ENCODE measurements at places on chromosomes 16 and 17.
A peak's percentile ranks its signal among the peaks of the same experiment; 100 is the strongest.

- DNase-seq, result no peak
Measured at GRCh38 chr17:76740329-76741118, 2.6 kb downstream of the MFSD11 start.

- no peak for DNase-seq
Measured at GRCh38 chr17:28468781-28469180, 4.7 kb upstream of the SLC13A2 start.

DNA sequence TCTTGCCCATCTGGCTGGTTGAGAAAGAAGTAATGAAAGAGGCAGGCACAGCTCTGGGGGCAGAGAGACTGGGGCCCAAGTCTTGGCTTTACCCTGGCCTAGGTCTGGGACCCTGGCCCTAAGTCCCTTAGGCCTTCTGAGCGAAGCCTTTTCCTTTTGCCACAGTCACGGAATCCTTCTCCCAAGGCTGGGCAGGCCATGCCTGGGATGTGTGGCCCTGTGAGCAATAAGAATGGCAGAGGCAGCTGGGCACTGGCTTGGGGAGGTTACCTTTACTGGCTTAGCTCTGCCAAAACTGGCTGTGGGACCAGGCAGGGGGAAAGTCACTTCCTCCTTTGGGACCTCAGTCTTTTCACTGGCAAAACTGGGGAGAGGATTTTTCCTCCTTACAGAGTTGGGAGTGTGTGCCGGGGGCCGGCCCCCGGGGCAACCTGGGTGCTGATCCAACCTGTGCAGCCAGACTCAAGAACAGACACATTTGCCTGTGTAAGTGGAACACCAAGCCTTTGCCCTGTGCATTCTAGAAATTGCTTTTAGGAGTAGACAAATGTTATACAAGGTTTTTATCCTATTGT, 12.9 kb downstream of the FOXF1 start:
- DNase-seq, result no peak

DNA sequence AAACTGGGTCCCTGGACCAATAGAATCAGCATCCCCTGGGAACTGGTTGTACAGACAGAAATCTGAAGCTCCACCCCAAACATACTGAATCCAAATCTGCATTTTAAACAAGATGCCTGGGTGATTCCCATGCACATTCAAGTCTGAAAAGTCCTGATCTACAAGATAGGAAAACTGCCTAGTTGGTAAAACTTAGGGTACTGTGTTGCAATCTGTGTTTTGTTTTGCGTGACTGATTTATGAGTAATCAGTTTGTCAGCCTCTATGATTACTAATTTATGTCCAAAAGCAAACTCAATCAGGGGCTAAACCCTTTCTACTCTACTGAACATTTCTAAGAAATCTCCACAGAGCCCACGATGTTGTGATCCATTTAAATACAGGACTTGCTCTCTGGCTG, 103.8 kb downstream of the YPEL2 start:
- DNase-seq, result no peak

DNA sequence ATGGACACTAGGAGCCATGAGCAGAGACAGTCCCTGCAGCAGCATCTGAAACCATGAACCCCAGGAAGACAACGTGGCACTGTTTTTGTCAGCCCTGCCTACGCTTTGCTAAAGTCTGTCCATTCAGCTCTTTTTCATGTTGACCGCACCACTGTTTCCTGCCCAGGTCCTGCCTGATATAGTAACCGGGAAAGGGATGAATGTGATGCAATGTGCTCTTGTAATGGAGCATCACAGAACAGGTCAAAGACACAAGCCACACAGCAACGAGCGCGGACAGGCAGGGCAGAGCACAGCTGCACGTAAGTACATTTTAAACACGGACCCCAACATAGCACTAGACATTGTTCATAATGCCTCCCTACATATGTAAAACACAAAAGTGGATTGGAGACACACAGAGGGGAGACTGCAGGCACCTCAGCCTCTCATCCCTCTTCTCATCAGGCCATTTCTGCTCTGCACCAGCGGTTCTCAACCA, 16.9 kb upstream of the TNFRSF13B start:
- DNase-seq, result no peak

DNA sequence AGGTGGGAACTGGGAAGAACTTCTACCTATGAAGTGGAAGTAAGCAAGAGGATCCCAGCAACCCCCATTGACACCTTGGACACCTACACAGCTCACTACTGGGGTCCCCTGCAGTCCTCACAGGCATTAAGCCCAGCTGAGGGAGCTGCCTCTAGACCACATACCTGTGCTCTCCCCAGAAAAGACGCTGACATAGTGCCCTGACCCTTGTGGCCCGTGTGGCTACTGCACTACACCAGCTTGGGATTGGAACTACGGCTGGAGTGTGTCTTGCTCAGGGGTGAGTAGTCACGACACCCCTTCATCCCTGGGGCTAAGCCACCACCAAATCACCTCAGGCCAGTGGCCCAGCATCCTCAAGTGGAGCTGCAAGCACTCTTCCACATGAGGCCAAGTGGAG, 54.2 kb upstream of the NSRP1 start:
- DNase-seq, result no peak

DNA sequence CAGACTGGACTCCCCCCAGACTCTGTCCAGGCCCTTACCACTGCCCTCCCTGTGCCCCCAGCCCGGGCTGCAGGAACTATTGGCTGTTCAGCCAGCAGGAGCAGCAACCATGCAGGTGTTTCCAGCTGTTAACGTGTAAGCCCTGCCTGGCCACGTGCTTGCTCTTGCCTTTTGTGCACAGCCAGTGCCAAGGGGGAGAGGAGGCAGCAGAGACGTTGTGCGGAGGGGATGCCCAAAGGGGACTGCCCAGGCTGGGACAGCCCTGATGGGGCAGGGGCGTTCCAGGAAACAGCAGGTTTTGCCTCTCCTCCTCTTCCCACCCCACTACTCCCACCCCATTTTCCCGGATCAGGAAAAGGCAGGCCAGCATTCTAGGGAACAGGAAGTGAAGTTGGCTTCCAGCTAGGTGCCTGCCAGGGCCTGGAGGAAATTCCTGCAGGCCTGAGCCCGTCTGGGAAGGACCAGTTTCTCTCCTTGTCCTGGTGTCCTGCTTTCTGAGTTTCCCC, 16.7 kb upstream of the LASP1NB start:
- DNase-seq, result no peak

DNA sequence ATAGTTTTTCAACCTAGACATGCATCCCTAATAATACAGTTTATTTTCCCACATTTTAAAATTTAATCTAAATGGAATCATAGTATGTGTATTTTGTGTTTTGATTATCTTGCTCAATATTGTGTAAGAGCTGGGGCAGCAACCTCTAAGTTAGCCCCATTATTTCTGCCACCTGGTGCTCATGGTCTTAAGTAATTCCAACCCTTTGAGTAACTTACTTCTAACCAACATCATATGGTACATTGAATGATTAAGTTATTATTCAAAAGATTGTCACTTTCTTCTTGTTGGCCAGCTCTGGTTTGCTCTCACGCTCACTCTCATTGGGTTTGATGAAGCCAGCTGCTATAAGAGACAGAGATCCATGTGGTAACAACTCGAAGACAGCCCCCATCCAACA, 3.9 kb upstream of the KRTAP4-3 start:
- no peak for DNase-seq

- no peak for DNase-seq
Measured at GRCh38 chr16:80440667-80441066, 100.1 kb upstream of the DYNLRB2 start.

- DNase-seq, result no peak
Measured at GRCh38 chr16:2148714-2149629, 547 bp downstream of the RAB26 start.

DNA sequence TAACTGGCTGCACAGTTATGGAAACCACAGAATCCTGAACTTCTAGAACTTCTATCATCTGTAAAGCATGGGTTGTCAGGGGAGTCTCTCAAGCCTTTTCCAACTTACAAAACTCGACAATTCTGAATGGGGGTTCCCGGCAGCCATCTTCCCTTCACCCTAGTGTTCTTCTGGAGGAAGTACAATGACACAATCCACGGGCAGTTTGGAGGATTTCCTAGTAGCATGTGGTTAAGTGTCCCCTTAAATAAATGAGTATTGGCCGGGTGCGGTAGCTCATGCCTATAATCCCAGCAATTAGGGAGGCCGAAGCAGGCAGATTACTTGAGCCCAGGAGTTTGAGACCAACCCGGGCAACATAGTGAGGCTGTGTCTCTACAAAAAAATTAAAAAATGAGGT, 2.1 kb downstream of the SLC16A6 start:
- DNase-seq, result no peak

DNA sequence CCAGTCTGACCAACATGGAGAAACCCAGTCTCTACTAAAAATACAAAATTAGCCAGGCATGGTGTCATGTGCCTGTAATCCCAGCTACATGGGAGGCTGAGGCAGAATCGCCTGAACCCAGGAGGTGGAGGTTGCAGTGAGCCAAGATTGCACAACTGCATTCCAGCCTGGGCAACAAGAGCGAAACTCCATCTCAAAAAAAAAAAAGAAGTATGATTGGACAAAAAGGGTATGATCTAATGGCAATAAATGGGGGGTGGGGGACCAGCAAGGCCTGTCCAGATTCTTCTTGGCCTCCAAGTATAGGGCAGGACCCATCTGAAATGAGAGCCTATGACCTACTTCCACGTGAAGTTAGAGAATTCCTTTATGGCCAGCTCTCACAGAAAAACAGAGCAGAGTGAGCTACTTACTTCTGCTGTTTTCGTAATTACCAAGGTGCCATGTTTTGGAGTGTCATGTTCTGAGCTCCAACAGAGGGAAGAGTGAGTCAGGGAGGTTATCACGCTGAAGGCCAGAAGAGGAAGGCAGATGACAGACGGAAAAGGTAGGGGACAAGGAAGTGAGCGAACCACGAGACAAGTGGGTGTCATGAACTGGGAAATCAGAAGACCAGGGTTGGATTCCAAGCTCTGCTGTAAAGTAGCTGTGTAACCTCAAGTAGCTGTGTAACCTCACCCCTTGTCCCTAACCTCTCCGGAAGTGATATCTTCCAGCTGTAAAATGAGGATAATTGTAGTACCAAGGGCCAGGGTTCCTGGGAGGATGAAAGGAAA, 3.6 kb upstream of the ZMYND15 start:
- no peak for DNase-seq

DNA sequence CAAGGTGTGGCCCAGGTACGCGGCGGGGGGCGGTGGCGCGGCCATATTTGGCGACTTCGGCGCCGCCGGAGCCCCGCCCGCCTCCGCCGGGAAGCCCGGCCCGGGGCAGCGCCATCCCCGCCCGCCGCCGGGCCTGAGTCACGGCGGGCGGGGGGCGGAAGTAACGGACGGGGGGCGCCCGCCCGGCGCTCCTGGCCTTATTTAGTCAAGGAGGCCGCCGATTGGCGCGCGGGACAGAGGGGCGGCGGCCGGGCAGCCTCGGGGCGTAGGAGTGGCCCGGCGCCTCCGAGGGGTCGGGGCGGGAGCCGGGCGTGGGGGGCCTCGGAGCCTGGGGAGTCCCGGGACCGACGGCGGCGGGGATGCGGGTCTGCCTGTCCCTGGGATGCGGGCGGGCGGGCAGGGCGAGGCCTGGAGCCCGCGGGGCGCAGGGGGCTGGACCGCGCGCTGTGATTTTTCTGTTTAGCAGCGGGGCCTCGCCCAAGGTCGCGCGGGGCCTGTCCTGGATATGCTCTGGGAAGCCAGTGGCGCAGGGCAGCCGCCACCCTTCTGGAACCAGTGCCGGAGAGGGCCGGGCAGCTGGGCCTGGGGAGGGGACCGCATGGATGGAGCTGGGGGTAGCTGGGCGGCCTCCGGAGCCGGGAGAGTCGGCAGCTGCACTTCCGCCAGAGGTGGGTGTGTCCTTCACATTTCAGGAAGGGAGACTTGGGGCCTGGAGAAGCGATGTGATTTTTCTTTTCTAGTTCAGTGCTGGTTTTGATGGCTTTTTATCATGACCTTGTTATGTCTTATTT, 2.3 kb upstream of the ACTG1 start:
- peak; percentile 73 for DNase-seq

DNA sequence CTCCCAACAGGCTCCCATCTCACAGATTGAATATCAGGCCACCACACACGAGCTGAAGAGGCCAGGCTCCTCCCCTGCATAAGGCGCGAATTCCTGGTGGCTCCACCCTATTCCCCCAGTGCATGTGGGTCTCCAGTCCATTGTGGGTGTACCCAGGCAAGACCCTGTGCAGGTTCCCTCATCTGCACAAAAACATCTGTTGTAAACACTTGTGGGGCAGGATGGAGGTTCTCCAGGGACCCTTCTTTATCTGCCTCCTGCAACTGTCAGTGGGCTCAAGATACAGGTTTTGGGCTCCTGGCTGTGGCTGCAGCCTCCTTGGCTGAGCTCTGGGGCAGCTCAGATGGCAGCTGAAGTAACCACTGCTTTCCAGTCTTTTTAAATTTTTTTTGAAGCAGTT, 17.6 kb upstream of the LGALS9 start:
- DNase-seq, result no peak

DNA sequence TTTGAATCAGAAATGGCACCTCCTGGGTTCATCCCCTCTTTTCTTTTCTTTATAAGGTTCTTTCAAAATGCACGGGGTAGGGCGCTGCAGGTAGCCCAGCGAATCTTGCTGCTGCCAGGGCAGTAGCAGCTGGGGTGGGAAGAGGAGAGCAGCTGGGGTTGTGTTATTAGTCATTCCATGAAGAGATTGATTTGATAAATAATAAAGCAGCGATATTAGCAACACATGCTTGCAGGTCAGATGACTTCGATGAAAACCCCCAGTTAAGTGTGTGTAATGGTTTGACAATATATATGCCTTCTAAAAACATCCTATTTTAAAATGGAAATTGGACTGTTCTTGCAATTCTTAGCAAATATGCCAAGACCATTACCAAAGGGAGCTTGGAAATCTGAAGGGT, 200.7 kb downstream of the CCDC182 start:
- no peak for DNase-seq

DNA sequence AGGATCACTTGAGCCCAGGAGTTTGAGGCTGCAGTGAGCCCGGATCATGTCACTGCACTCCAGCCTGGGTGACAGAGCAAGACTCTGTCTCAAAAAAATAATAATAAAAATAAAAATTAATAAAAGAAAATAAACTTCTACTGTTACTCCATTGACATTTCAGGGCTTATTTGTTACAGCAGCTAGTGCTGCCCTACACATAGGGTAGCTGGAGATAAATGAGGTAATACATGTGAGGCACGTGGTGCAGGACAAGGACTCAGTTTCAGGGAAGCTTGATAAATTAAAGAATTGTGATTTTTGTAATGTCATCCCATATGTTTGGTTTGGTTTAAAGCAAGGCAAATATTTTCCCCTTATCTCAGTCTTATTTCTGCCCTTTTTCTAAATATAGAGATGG, 80.3 kb downstream of the GSG1L start:
- no peak for DNase-seq

- no peak for DNase-seq
Measured at GRCh38 chr17:64130559-64131001, 636 bp upstream of the ERN1 start.

- no peak for DNase-seq
Measured at GRCh38 chr16:78638371-78638770, 538.9 kb downstream of the WWOX start.

All from activated gamma-delta T cell (primary cell).